Activated T-cell treated with anti-CD3 and anti-CD28 coated beads for 48 hours (primary cell): ENCODE measurements at places on chromosomes 3 and 15.

- DNase-seq, result peak; percentile 56
Observed at GRCh38 chr15:85618956-85619491, 175.7 kb downstream of the KLHL25 start.

- no peak for DNase-seq
Observed at GRCh38 chr3:159829539-159830227, 159.0 kb upstream of the IL12A start.

- no peak for DNase-seq
Observed at GRCh38 chr3:14564741-14565140, 24.6 kb upstream of the GRIP2 start.

- DNase-seq, result no peak
Observed at GRCh38 chr3:172076212-172076611, 36.8 kb downstream of the FNDC3B start.

- DNase-seq, result no peak
Observed at GRCh38 chr3:188581792-188582191, 427.8 kb downstream of the LPP start.

DNA sequence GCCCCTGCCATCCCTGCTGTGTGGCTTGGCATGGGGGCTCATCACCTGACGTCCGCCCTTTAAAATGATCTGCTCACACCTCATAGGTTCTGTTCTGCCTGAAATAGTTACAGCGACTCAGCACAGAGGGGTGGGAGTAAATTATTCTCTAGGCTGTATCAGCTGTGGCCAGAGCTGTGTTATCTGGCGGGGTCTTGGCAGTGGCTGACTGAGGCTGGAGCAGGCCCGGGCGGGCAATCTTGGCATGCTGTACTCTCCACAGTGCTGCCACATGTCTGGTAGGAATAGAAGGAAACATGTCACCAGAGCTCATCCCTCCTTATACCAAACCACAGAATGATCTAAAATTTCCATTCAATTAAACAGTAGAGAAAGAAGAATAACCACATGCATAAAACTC is 499.9 kb upstream of the LMCD1 start:
- DNase-seq, result no peak

GRCh38 chr3:136135039-136135802 is 60.9 kb downstream of the MSL2 start:
- no peak for DNase-seq

DNA sequence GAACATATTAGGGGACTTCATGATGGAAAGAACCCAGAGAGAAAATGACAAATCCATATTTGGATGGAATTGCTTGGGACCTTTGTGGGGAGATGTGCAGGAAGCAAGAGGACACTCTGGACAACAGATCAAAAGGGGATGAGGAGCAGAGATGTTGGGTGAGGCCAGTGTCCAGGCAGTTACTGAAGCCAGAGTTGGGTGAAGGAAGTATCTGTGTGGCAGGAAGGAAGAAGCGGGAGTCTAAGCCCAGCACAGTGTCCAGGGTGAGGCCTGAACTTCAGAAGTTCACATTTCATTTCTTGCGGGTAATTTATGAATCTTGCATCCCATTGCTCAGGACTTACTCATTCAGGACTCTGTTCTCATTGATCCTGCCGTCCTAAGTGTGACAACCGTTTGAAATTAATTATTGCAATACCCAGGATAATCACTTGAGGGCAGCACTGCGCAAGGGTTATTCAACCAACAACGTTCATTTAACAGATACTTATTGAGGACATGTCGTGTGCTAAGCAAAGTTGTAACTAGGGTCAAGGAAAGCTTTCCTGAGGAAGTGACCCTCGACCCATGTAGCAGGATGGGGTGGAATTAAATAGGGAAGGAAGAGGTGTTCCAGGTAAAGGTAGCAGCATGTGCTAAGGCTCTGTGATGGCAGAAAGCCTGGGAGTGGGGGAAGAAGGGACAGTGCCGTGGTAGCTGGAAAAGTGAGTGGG is 61.3 kb upstream of the CMTM8 start:
- DNase-seq, result peak; percentile 25

- DNase-seq, result no peak
Observed at GRCh38 chr3:99884484-99884883, 66.8 kb downstream of the CMSS1 start.

- no peak for DNase-seq
Observed at GRCh38 chr3:177610686-177611633, 413.7 kb upstream of the TBL1XR1 start.

GRCh38 chr3:24401090-24401810 is 93.4 kb downstream of the THRB start:
- DNase-seq, result no peak

GRCh38 chr15:53862386-53862785 is 102.9 kb upstream of the WDR72 start:
- no peak for DNase-seq

DNA sequence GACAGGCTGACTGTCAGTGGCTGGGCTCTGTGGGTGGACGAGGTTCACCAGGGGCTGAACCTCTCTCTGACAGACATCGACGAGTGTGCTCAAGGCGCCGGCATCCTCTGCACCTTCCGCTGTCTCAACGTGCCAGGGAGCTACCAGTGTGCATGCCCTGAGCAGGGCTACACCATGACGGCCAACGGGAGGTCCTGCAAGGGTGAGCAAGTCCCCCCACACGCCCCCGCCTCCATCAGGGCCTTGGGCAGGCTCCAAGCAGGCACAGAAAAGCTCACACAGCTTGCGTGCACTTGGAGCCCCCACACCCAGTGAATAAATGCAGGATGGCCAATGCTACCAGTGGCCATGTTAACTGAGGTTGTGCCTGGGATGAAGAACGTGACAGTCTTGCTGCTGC is 82.3 kb downstream of the FBLN2 start:
- DNase-seq, result no peak

DNA sequence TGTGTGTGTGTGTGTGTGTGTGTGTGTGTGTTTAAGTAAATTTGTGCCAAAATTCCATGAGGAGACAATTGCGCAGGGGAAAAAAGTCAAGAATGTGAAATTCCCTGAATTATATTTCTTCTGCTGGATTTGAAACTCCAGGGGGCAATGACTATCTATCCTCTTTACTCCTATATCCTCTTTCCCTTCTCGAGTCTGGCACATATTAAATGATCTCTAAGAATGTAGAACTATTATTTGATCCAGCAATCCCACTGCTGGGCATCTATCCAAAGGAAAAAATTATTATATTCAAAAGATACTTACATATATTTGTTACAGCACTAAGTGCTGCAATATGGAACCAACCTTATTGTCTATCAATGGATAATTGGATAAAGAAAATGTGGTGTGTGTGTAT is 350.1 kb upstream of the ADAMTS9 start:
- no peak for DNase-seq

DNA sequence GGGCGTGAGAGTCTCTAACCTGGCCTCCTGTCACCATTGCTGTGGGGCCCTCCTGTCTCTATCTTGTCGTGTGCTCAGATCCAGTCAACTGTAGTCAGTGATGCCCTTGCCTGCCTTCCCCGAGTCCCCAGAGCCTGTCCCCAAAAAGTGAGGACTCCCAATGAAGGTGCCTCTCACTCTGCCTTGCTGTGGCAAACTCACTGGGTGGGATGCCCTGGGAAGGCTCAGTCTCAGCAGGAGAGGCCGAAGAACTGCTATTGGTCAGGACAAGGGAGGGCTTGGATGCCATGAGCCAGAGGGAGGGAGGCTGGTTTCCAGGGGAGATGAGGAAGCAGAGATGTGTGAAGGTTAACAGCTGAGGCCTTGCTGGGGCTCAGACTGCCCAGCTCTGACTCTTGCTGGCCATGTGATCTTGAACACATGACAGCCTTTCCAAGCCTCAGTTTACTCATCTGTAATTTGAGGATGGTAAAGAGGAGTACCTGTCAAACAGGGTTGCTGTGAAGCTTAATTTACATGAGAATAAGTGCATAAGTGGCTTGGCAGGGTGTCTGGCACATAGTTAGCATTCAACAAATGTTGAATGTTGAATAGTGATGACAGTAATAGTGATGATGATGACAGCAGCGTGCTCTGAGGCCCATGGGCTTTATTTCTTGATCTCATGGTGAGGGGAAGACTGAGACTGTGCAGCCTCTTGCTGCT is 8.2 kb downstream of the KY start:
- DNase-seq, result no peak

DNA sequence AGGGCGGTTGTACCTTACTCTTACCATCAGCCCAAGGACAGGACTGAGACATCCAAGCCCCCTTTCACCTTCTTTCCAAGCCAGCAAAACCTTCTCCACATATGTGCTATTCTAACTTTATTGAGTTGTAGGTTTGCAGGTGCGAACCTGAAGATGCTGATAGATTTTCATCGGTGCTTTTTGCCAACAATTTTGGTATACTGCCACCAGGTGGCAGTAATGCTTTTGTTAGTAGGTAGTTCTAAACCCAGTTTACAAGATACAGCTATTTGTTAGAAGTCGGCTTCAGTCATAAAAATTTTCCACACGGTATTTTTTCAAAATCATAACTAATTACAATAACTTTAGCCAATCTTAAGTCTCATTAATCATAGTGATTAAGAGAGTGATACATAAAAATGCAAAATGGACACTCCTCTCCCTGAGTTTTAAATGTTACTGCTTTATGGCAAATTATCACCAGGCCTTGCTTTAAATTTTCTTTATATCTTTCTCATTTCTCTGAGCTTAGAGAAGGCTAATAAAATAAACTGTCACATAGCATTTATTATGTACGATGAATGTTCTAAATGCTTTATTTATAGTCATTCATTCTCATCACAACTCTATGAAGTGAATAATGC is 636 bp downstream of the TBC1D21 start:
- DNase-seq, result no peak

DNA sequence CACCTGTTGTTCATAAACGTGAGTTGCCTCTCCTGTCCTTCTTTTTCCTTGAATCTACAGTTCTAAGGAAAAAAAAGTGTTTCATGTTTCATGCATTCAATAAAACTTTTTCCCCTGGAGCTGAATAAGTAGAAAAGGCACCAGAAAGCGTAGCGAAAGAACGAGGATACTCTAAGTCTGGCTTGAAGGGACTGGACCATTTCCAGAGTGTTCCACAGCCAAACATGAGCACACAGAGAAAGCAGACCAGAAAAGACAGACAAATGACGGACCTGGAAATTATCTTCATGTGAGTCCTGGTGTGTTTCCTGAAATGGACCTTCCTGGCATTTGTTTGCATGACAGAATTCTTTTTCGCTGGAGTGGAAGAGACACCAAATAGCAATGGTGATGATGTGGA is 204.7 kb downstream of the SV2B start:
- DNase-seq, result no peak

GRCh38 chr3:38018296-38019266 is 10.9 kb downstream of the PLCD1 start:
- DNase-seq, result no peak

- DNase-seq, result peak; percentile 12
Observed at GRCh38 chr3:187870360-187871203, 125.3 kb upstream of the BCL6 start.

GRCh38 chr3:133859381-133860234 is 36.1 kb downstream of the RAB6B start:
- DNase-seq, result no peak

DNA sequence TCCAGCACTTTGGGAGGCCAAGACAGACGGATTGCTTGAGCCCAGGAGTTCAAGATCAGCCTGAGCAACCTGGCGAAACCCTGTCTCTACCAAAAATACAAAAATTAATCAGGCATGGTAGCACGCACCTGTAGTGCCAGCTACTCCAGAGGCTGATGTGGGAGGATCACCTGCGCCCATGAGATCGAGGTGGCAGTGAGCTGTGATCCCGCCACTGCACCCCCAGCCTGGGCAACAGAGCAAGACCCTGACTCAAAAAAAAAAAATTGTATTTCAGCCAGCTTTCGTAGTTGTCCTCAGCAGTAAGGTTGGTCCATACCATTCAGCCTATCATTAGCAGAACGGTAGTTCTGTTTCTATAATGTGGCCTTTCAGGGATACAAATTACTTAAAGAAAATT is 66.6 kb upstream of the FURIN start:
- no peak for DNase-seq

- DNase-seq, result no peak
Observed at GRCh38 chr3:69008980-69009379, 4.5 kb downstream of the EOGT start.

DNA sequence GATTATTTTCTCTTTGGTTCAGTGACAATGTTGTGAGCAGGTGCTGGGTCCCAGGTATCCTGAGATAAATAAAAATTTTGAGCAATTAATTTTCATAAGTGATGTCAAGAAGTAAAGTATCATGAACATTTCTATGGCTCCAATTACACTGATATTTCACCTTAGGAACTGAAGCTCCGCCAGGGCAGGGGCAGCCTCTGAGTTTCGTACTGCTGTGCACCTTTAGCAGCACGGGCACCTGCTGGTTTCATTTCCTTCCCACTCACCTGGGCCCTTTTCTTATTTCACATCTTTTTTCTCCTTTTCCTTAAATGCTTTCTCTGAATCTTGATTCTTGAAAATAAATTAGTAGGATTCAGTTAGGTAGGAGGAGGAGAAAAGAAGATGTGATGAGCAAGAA is 1.2 kb upstream of the IL1RAP start:
- DNase-seq, result no peak

DNA sequence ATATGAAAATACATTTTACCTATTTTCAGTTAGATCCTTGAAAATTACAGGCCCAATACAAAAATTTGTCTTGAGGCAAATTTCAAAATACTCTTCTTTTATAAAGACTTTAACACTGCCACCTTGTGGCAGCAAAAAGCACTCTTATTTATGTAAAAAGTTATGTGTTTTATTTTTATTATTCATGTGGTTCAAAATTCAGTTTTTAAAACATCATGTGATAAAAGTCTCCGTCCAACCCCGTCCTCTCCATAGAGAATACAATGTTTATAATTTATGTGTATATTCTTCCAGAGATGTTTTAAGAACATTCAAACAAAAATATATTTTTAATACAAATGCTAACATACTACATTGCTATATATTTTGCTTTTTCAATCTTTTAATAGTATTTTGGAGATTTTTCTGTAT is 36.9 kb upstream of the TRIM59 start:
- no peak for DNase-seq

GRCh38 chr3:165744025-165744424 is 93.2 kb downstream of the BCHE start:
- no peak for DNase-seq
